ENCODE measurements at places on chromosomes 7 and 10.
A peak's percentile ranks its signal among the peaks of the same experiment; 100 is the strongest.

DNA sequence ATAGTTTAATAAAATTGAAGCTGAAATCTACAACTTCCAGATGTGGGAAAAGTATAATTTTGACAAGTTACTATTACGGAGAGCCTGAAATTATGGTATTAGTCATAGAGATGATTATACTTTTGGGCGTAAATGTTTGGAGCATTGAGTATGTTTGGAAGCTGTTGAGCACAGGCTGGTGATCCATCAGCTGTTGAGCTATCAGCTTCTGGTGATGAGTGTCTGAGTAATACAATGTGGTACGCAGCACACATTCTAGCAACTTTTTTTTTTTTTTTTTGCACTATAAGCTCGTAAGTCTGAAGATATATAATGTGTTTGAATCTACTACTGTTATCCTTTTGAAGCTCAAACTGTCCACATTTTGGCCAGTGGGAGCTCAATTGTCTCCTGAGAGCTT lies 123.4 kb downstream of the ATE1 start:
- no peak for DNase-seq

DNA sequence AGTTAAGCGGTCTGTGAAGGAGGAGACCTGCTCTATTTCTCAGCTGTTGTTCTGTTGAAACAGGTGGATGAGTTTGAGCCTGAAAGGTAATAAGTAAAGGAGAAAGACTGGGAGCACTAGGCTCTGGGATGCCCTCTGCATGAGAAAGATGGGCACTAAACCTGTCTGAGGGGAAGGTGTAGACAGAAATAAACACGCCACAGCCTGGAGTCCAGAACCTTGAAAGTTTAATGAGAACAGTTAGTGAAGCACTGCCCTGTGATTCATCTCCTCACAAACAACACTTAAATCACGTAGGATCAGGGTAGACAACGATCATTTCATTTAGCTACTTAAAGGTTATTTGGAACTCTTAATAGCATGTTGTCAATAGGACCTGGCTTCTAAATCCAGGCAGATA lies 193.1 kb downstream of the PHTF2 start:
- DNase-seq, result no peak

- peak; percentile 93 for DNase-seq
Observed at GRCh38 chr7:604001-604883, 84.6 kb upstream of the PDGFA start.

DNA sequence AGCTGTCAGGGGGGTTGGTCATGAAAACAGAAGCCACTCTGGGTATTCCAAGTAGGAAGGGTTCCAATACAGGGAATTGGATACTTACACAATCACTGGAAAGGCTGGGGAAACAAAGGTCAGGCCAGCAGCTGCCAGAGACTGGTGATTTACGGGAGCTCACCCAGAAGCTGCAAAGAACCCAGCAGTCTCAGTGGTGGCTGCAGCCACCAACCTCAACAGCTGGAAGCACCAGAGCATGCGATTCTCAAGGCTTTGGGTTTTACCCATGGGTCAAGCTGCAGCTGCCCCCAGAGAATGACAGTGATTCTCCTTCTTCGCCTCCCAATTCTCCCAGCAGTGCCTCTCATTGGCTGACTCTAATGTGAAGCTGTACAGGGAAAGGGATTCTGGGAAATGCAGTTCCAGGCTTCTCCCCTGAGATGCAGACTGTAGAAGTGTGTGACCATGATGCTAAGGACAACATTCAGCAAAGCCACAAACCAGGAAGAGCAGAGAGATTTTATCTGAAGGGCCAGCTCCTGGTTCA lies 107.2 kb upstream of the TCF7L2 start:
- no peak for DNase-seq

DNA sequence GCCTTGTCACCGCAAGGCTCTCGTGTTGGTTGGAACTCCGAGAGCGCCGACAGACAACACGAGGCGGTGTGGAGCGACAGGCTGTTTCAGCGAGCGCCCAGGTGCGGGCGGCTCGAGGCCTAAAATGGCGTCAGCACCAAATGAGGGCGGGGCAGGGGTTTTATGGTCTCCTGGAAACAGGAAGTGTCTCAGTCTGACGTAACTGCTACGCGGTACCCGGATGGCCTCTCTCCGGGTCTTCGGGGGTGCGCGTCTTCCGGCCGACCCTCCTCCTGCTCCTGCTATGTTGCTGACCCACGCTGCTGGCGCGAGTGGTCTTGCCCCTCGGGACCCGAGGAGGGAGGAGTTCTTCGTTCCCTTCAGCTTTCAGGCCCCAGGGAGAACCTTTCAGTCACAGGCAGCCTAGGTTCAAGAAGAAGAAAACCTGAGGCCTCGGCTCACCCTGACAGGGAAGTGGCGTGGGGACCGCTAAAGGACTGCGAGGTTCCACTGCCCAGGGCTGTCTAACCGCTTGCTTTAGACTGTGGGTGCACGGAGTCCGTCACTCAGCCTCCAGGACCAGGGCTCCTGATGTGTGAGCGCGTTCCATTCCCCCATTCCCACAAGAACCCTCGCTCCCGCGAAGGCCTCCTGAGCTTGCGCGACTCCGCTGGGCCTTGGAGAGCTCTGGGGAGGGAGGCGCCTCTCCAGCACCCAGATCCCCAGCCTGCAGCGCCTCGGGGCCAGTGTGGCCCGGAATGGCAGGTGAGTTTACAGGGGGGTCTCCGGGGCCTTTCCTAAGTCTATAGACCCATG lies 77.3 kb downstream of the GLRX3 start:
- DNase-seq, result no peak

GRCh38 chr10:5461914-5462840 lies 37.2 kb downstream of the CALML5 start:
- DNase-seq, result no peak

GRCh38 chr7:151013733-151014497 lies 10.4 kb downstream of the ATG9B start:
- peak; percentile 86 for DNase-seq

GRCh38 chr10:94075506-94075905 lies 81.8 kb downstream of the PLCE1 start:
- no peak for DNase-seq

DNA sequence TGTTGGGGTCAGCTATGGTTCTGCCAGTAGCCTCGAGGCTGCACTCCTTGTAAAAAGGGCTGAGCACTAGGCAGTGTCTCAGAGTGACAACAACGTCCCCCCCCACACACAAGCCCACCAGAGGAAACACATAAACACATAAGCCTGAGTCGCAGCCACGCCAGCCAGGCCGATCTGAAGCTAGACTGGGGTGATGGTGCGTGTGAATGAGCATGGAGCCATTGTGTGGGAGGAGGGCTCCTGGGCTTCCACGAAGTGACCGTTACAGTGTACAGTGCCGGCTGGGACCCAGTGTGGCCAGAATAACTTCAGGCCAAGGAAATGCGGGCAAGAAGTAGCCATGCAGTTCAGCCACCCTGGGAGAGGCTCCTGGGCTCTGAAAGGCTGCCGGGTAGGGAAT lies 3.7 kb upstream of the C10orf105 start:
- no peak for DNase-seq

GRCh38 chr10:11684717-11685645 lies 57.2 kb upstream of the ECHDC3 start:
- DNase-seq, result peak; percentile 74

GRCh38 chr7:156456503-156457115 lies 184.0 kb upstream of the RNF32 start:
- no peak for DNase-seq

DNA sequence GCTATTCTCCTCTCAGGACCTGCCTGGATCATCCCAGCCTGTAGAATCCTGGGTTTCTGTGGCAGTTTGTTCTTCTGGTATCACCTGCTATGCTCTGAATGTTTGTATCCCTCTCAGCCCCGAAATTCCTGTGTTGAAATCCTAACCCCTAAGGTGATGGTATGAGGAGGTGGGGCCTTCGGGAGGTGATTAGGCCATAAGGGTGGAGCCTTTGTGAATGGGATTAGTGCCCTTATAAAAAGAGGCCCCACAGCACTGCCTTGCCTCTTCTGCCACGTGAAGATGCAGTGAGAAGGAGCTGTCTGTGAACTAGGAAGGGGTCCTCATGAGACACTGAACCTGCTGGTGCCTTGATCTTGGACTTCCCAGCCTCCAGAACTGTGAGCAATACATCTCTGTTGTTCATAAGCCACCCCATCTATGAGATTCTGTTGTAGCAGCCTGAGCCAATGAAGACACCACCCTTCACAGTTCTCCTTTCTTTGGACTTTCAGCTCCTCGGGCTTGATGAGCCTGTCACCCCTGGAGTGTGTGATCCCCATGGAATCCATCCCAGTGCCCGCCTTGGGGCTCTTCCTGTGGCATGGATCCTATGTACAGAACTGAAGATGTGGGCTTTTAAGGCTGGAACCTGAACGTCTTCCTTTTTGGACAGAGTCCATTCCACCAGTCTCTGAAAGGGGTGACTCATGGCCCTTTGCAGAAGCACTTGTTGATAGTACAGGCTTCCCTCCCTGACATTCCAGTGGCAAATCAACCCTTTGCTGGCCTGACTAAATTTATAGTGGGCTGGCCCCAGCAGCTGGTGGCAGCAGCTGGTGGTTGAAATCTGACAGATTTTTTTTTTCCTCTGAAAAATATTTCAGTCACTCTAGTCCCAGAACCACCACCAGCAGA lies 138.0 kb downstream of the TACC2 start:
- no peak for DNase-seq
